ENCODE measurements at places on chromosomes 2 and 18. TPM values are rescaled to one million over a fixed set of nuclear protein-coding genes. Genes with fewer than 3 reads are reported as not detected.

The DIS3L2 gene
- total RNA-seq: 17.2 TPM

The RESP18 gene
- not detected for total RNA-seq

The EFR3B gene
- 0.67 TPM for total RNA-seq

The C2orf66 gene
- total RNA-seq: not detected

The TMEM200C gene
- not detected for total RNA-seq

The ABI2 gene
- 16.2 TPM for total RNA-seq

The CHRNA1 gene
- 0.07 TPM for total RNA-seq

The COL4A4 gene
- total RNA-seq: under 0.01 TPM

The SERPINE2 gene
- total RNA-seq: 24.7 TPM

The CFC1 gene
- total RNA-seq: not detected

The MTIF2 gene
- 27.0 TPM for total RNA-seq

The CERKL gene
- not detected for total RNA-seq

The ITGB6 gene
- total RNA-seq: not detected

The MALL gene
- 171 TPM for total RNA-seq

The DPYSL5 gene
- not detected for total RNA-seq

The ATP5F1A gene
- total RNA-seq: 486 TPM

The KCNIP3 gene
- 0.15 TPM for total RNA-seq

The XDH gene
- not detected for total RNA-seq

The GPAT2 gene
- total RNA-seq: 7.6 TPM

The MYCN gene
- total RNA-seq: 0.39 TPM

All from mammary microvascular endothelial cell (primary cell).